ENCODE measurements at places on chromosomes 7 and 10.
A peak's percentile ranks its signal among the peaks of the same experiment; 100 is the strongest.

GRCh38 chr10:93465806-93466675 lies 16.1 kb downstream of the MYOF start:
- no peak for DNase-seq

GRCh38 chr7:138245216-138245615 lies 169.0 kb downstream of the AKR1D1 start:
- no peak for DNase-seq

- DNase-seq, result no peak
Measured at GRCh38 chr7:132760244-132760623, 184.0 kb upstream of the PLXNA4 start.

- DNase-seq, result no peak
Measured at GRCh38 chr7:139758388-139758787, 19.4 kb downstream of the HIPK2 start.

GRCh38 chr7:81478664-81479063 lies 291.2 kb downstream of the HGF start:
- DNase-seq, result no peak

DNA sequence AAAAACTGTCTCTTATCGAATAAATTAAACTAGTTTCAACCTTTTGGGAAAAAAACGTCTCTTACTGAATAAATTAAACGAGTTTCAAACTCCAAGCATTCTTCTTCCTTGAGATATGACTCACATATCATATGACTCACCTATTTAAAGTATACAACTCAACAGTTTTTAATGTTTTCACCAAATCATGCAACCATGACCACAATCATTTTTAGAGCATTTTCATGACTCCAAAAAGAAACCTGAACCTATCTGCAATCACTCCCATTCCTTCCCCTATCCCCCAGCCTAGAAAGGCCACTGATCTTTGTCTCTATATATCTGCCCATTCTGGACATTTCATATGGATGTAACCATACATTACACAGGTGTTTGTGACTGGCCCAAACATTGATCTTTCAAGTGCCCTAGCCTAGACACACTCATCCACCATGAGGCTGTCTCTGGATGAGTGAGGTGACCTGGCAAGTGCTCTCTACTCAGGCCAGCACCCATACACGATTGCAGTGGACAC lies 115.3 kb downstream of the PIP4K2A start:
- DNase-seq, result no peak

GRCh38 chr10:29160150-29160617 lies 128.7 kb upstream of the LYZL1 start:
- DNase-seq, result no peak

- DNase-seq, result no peak
Measured at GRCh38 chr10:30752481-30752881, 122.9 kb upstream of the LYZL2 start.

GRCh38 chr10:24642921-24643678 lies 80.6 kb downstream of the ARHGAP21 start:
- peak; percentile 24 for DNase-seq

- DNase-seq, result no peak
Measured at GRCh38 chr10:83909001-83909400, 230.3 kb upstream of the GHITM start.

GRCh38 chr7:117077658-117078057 lies 124.4 kb downstream of the ST7 start:
- no peak for DNase-seq

- DNase-seq, result no peak
Measured at GRCh38 chr7:141441837-141442627, 109.2 kb upstream of the AGK start.

DNA sequence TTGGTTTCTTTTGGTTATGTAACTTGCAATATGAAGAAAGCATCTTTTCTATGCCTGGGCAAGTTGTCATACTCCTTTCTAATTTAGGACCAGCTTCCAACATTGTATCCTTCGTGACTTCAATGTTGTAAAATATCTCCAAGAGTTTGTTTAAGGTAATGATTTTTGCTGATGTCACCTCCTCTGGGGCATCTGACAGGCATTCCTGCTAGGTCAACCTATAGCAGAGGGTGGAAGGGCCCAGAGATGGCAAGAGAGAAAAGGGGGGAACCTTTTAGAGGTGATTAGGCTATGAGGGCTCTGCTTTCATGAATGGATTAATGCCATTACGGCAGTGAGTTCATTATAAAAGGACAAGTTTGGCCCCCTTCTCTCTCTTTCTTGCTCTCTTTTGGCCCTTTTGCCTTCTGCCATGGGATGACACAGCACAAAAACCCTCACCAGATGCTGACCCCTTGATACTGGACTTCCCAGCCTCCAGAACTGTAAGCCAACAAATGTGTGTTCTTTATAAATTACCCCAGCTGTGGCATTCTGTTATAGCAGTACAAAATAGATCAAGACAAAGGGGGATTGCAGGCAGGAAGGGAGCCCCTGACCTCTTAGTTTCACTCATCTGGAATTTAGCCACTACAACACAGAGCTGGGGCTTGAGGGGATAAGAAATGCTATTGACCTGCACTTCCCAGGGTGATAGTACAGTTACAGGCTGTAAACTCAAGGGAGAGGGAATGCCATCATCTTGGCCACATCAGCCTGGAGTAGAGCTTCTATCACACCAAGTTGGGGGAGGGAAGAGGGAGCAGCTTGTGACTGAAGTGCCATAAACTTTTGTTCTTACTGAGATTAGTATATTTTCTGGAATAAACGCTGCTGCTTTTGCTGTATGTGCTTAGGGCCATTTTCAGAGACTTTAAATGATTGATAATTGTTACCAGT lies 195.9 kb downstream of the CFTR start:
- DNase-seq, result no peak
